ENCODE measurements at places on chromosomes 3 and 15.

GRCh38 chr3:173009410-173009809, 131.6 kb downstream of the SPATA16 start:
- DNase-seq, result no peak

DNA sequence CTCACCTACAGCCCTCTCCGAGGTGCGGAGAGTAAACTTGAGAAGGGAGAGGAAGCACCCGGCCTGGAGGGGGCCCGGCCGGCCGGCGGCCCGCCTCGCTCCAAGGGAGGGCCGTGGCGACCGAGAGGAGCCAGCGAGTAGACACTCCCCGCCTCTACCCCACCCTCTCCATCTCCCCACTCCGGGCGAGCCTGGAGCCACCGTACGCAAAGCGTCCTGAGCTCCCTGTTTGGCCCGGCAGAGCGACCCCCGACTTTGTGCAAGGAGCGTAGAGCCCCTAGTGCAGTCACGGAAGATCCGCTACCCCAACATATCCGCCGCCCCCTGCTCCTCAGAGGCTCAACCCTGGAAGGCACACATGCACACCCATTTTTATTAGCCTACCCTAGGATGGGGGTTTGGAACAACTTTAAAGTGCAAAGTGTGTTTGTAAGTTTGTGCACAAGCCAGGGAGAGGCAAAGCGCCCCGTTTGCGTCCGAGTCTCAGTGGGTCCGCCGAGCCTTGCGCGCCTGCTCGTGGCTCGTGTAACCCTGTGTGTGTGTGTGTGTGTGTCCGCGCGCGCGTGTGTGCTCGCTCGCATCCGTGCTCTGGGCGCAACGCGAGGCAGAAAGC, 508 bp upstream of the SMAD6 start:
- no peak for DNase-seq

DNA sequence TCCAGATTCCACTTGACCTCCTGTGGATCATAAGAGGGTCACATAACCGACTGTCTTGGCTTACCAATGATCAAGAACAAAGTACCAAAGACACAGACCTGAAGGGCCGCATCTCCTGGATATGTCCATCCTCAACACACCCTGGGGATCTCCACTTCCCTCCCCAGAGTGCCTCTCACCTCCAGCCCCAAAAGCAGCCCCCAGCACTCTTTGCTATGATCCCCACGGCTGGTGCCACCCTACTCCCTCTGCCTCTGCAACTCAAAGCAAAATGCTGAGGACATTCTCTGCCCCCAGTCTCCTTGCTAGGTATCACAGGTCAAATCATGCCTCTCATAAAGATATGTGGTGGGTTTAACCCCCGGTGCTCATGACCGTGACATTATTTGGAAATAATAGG, 32.7 kb downstream of the SLCO2A1 start:
- no peak for DNase-seq

GRCh38 chr15:71149646-71150557, 34.6 kb downstream of the THSD4 start:
- DNase-seq, result no peak

DNA sequence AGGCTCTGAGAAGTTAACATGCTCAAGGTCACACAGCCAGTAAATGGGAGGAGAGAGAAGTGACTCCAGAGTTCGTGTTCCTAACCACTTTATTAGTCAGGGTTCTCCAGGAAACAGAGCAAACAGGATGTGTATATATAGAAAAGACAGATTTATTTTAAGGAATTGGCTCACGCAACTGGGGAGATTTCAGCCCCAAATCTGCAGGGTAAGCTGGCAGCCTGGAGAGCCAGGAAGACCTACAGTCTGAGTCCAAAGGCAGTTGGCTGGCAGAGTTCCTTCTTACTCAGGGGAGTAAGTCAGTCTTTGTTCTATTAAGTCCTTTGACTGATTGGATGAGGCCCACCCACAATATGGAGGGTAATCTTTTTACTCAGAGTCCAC, 118.2 kb upstream of the PROK2 start:
- no peak for DNase-seq

- no peak for DNase-seq
Measured at GRCh38 chr15:62474771-62475124, 309.7 kb upstream of the C2CD4B start.

GRCh38 chr3:168081856-168082255, 13.9 kb downstream of the GOLIM4 start:
- no peak for DNase-seq

GRCh38 chr3:118900737-118901525, 133.7 kb downstream of the IGSF11 start:
- no peak for DNase-seq

DNA sequence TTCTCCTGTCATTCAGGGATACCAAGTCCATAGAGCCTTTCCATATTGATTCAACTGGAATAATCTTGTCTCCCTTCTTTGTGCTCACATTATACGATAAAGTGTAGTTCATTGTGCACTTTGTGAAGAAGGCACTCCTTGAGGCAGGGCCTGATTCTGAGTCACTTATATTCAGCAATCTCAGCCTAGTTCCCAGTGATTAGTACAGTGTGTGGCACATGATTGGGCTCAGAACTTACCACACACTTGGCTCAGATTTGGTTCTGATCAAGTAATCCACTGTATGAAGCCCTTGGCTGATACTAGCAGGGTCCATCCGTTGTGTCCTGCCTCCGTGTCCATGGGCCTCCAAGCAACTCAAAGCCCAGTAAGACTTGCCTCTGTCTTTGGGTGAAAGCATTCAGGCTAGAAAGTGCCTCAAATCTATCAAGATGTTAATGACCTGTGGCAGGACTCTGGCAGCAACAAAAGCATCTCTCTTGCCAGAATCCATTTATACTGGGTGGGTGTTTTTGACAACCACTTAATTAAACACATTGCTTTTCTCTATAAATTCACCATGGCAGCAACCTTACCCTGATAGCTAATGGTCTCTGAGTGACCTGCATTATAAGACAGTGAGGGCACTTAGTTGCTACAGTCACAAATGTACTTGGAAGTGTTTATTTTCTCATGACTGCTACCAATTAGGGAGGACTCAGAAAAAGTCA, 51.3 kb downstream of the TPRG1 start:
- DNase-seq, result no peak

DNA sequence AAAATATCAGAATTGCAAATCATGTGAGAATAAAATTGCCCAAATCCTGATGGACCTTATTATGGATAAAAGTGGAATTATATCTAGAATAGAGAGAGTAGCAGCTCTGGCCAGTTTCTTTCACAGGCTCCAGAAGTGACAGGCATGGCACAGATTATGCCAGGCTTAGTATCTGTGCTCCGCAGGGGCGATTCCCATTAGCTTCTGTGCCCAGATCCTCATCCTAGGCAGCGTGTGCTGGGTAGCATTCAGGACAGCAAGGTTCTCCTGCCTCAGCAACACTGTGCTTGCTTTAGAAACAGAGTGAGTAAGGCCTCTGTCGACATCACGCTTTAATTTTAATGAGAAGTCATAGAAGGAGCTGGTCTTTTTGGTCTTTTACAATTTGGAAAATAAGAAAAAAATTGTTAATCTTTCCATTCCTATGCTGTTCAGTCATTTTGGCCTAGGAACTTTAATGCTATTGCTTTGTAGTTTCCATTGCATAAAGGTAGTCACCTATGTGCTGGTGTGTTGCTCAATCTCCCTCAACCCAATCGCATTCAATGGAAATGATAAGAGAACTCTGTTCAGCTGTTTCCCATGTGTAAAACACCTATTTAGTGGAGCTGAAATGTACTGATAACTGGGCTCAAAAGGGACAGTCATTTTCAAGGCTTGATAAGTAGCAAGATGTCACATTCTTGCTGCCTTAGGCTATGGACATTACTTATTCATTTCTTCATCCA, 770.1 kb downstream of the AGBL1 start:
- DNase-seq, result no peak

DNA sequence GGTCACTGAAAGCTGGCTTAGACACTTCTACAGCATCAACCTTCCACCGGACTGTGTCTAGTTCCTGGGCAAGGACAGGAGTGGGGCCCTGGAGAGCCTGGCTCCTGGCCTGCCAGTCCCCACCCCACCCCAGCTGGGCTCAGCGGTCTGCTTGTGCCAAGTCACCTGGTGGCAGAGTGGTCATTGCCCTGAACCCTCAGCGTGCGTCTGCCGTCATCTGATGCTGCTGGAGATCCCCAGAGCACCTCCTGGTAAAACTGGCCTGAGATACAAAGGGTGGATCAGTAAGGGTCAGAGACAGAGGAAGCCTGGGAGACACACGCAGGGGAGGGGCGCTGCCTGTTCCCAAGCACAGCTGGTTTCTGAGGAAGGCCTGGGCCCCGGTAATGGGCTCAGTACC, 16.7 kb downstream of the ITIH4 start:
- no peak for DNase-seq

DNA sequence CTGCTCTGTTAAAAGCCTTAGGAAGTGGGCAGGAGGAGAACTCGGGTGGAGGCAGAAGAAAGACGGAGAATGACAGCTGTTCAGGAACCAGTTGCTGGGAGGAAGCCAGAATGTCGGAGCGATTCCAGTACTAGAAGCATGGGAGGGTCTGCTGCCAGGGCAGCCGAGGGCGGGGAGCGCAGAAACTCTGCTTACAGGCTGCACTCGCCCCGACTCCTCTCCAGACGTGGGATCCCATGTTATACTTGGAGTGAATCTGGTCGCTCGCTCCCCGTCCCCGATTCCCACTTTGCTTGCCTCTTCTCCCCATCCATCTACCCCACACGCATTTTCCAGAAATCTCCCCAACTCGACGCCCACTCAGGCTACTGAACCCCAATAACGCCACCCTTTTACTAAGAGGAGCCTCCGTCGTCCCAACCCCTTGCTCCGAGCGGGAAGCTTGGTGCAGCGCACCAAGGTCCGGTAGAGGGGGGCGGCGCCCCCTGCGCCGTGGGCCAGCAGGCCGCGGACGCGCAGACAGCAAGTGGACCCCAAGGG, 665 bp downstream of the GATM start:
- no peak for DNase-seq

DNA sequence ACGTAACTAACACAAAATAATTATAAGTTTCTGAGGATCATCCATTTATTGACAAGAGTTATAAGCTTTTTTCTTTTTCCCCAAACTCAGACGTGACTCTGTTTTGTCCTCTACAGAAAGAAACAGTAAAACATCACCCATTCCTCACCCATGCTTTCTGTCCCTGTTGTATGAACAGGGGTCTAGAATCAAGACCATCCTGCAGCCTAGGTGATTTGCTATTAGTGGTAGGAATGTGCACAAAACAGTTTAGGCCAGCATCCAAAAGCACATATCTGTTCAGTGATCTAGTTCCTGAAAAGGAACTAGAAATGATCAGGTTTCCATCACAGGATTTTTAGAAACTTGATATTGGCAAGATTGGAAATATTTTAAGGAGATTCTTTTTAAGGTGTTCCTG, 527.6 kb downstream of the SOX2 start:
- no peak for DNase-seq

GRCh38 chr3:71083726-71084131, 499.8 kb downstream of the FOXP1 start:
- DNase-seq, result no peak

GRCh38 chr15:81221449-81221848, 24.8 kb downstream of the IL16 start:
- no peak for DNase-seq

- no peak for DNase-seq
Measured at GRCh38 chr3:58567251-58567515, 10.0 kb downstream of the FAM107A start.

GRCh38 chr15:80640531-80641121, 54.5 kb upstream of the ABHD17C start:
- DNase-seq, result no peak

DNA sequence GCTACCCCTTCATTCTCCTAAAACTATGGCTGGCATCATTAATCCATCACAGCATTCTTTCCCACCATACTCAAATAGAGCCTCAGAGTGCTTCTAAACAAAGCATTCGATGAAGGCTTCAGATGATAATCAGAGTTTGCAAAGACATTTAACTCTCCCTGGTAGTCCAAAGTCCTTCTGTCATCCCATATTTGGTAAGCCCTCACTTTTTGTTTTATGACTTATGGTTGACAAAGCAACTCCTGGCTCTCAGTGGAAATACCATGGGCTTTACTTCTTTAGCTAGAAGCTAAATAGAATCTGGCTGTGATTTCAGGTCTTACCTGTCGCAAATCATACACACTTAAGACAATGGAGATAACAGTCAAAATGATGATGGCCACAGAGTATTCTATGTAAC, 27.8 kb downstream of the ATP13A5 start:
- DNase-seq, result no peak

DNA sequence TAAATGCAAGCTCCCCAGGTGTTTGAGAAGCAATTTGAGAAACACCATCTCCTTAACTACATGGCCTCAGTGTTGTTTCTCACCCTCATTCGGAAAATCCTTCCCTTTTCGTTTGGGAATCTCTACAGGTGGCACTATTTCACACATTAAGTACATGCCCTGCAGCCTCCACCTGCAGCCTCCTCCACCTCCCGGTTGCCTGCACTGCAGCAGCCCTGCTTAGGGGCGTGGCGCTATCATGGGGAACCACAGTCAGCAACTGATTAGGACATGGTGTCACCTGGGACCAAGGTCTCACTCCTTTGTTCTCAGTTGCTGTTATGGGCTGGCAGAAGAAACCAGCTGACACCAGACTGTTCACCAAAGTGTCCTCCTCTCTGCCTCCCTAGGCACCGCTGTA, 11.7 kb upstream of the ZNF774 start:
- no peak for DNase-seq

DNA sequence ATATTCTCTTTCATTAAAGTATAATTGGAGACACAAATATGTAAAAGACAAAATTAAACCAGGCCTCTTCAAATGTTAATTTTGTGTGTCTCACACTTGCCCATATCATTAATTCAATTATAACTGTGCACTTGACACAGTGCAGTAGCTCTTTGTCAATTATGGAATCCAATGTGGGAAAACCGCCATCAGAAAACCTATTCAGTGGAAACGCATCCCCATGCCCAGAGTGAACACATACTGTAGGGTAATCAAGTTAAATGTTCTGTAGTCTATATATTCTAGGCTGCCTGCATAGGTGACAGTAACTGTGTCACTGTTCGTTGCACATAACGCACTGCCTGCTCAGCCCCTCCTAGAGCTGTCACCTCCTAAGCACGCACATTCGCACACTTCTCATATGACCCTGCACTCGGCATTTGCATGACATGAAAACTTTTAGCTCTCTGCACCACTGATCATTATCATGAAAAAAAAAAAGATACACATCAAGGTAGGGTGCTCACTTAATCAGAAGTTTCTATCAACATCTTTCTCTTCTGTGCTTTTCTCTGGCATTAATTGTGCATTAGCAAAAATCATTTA, 63.2 kb downstream of the MEIS2 start:
- DNase-seq, result no peak

GRCh38 chr15:92473756-92474155, 80.1 kb downstream of the ST8SIA2 start:
- no peak for DNase-seq

- no peak for DNase-seq
Measured at GRCh38 chr3:21847005-21847404, 96.0 kb upstream of the ZNF385D start.

GRCh38 chr3:23775254-23775909, 30.4 kb upstream of the UBE2E1 start:
- DNase-seq, result no peak

DNA sequence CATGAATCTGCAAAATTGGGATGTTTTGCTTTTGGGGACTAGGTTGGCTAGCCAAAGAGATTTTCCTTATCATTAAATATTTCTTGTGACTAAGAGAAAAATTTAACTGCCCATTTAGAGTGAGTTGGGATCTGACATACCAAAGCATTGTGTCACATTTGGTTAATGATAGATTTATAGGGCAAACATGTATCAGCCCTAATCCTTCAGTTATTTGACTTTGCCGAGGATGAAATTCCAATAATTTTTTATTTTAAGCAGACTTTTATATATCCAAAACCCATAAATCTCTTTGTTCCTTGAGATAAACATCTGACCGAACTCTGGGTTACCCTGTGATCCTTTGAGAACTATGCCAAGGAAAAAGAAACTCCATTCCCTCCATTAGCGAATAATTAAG, 218.9 kb downstream of the CDIN1 start:
- no peak for DNase-seq
